ENCODE measurements at places on chromosomes 3 and 15.

DNA sequence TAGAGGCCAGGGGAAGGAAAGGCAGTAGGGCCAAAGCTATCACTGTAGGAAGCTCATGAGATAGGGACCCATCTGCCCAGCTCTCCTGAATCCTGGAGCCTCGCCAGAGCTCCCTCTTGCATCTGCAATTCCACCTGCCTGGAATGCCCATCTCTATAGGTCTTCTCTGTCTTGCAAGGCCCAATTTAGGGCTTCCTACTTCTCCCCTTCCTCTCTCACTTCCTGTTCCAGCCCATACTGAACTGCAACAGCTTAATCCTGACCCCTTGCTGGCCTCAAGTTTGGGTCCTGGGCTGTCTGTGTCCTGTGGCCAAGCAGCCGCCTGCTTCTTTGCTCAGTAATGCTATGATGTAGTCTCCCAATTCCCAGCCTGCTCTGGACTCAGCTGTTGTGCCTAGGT, 3.6 kb upstream of the PTPN23 start:
- no peak for DNase-seq

- DNase-seq, result no peak
Measured at GRCh38 chr3:43288366-43288765, 2.0 kb downstream of the SNRK start.

DNA sequence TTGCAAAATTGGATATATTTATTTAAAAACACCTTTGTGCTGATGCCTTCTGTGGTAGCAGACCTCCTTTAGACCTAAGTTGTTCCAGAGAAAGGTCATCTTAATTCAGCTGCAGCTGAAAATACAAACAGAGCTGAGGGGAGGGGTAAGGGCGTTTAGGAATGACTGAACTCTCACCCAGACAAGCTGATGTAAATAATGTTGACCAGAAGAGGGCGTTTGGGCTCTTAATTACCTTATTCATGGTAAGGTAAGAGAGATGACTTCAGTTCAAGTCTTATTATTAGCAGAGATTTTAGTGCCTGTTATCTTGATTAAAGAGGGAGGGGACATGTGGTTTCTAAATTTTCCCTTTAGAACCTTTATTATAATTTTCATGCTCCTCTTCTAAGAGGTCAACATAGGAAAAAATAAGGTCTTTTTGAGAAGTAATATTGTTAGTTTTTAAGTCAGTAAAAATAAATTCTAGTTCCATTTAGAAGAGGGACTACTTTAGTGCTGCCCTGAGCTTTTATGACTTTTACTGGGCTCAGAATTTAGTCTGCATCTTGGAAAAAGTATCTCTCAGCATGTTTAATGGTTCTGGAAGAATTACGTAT, 46.3 kb downstream of the GPR171 start:
- DNase-seq, result peak; percentile 64

- DNase-seq, result no peak
Measured at GRCh38 chr3:166282931-166283330, 445.7 kb upstream of the BCHE start.

DNA sequence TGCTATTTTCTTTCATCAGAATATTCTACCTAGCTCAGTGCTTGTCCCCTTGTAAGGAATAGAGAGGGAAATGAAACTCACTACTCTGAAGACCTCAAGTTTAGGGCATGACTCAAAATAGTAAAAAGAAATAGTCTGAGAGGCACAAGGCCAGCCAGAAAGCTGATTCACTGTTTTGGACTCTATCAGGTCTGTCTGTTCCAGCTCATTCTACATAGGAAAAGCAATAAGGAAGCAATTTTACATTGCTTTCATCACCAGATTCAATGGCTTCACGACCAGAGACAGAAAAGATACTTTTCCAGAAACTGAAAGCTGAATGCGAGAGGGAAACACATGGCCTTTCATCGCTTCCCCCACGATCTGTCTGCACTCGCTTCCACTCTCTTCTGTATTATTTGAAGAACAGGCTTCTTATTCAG, 276.0 kb downstream of the GBE1 start:
- no peak for DNase-seq

GRCh38 chr3:46642971-46643370, 30.6 kb downstream of the FAM240A start:
- DNase-seq, result no peak

- DNase-seq, result no peak
Measured at GRCh38 chr3:15667484-15667883, 65.9 kb downstream of the BTD start.

- no peak for DNase-seq
Measured at GRCh38 chr3:143707848-143708247, 140.4 kb downstream of the SLC9A9 start.

Data from islet precursor cell (in vitro differentiated cells).